ENCODE measurements at places on chromosomes 16 and 17.

GRCh38 chr17:14498812-14499211 lies 197.9 kb downstream of the HS3ST3B1 start:
- DNase-seq: no peak

GRCh38 chr17:50487213-50488096 lies 8.8 kb downstream of the RSAD1 start:
- no peak for DNase-seq

DNA sequence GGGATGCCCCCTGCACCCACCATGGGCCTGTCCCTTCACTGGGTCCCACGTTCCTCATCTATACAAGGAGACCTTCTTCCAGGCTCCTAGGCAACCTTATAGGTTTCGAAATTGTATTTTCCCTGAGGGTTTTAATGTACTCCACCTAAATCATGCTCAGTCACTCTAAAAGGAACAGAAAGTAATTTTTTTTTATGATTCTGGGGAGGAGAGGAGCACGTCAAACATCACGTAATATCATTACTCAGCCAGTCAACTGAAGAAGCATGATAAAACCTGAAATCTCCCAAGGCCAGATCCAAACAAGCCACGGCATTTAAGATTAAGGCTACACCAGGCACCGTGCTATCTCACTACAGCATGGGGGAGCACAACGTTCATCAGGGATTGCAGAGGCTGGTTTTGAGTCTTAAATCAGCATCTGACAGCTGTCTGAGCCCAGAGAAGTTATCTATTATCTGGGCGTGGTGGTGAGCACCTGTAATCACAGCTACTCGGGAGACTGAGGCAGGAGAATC lies 3.9 kb upstream of the TMEM114 start:
- no peak for DNase-seq

DNA sequence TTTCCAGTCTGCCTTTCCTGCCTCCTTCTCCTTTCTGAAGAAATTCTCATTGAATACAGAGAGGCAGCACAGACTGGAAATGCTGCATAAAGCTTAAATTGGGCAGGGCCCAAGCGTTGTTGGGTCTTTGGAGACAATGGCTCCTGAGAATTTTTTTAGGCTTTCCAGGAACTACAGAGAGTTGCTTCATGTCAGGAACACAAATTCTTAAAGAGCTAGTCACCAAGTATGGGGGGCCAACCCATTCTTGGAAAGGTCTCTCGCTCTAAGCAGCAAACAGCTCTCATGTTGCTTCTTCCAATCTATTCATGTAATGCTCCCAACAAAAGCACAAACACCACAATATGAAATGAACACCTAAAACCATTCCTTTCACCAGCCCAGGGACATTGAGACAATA lies 6.9 kb downstream of the HNF1B start:
- no peak for DNase-seq

GRCh38 chr16:74296104-74296431 lies 546 bp upstream of the PSMD7 start:
- no peak for DNase-seq

All from fibroblast of the conjunctiva (primary cell).